ENCODE measurements at places on chromosomes 13 and 19. TPM values are rescaled to one million over a fixed set of nuclear protein-coding genes. Genes with fewer than 3 reads are reported as not detected.

Gene FCGBP
- 790 TPM for total RNA-seq

Gene ZNF560
- total RNA-seq = not detected

GRCh38 chr13:20090349-20090748 lies 70.5 kb downstream of the GJA3 start:
- no peak overlapping the region for H3K4me3 ChIP-seq
- DNase-seq = no peak
- no peaks in the 10 kb centered on the region for H3K36me3 ChIP-seq
- H3K27ac ChIP-seq = no peak overlapping the region
- no peaks in the 10 kb centered on the region for H3K4me1 ChIP-seq

DNA sequence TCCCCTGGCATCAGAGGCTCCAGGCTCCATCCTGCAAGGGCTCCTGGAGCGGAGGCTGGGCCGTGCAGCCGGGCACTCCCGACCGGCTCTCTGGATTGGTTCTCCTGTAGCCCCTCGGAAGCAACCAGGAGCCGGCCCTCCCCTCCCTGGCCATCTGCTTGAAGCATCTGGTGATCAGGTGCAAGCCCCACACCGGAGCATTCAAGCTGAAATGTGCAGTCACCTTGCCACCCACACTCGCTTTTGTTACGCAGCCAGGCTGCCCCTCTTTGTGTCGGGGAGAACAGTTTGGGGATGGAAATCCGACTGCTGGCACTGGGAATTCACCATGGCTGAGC lies 258.8 kb downstream of the ZNF536 start:
- H3K4me3 ChIP-seq = no peak overlapping the region
- H3K27ac ChIP-seq = no peak overlapping the region
- no peaks in the 10 kb centered on the region for H3K4me1 ChIP-seq
- no peaks in the 10 kb centered on the region for H3K27me3 ChIP-seq
